ENCODE measurements at places on chromosomes 5 and 9. TPM values are rescaled to one million over a fixed set of nuclear protein-coding genes. Genes with fewer than 3 reads are reported as not detected.

- no peak for DNase-seq
Measured at GRCh38 chr5:115241881-115242642, 20.6 kb downstream of the PGGT1B start.

DNA sequence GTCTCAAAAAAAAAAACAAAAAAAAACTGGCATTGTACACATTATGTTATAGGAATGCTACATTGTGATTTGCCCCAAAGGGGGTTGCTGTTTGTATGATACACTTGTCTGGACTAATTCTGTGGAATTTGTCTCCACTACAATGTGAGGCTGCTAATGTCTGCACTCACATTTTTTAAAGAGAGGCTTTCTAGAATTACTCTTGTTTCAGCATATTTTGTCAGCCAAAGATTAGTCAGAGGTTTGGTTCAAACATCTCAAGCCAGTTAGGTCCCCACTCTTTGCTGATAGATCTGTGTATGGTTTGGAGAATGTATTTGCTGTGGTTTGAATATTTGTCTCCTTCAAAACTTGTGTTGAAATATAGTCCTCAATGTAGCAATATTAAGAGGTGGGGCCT, 59.3 kb upstream of the ZNF169 start:
- no peak for DNase-seq

NKD2 gene
- 24.1 TPM for total RNA-seq

DNA sequence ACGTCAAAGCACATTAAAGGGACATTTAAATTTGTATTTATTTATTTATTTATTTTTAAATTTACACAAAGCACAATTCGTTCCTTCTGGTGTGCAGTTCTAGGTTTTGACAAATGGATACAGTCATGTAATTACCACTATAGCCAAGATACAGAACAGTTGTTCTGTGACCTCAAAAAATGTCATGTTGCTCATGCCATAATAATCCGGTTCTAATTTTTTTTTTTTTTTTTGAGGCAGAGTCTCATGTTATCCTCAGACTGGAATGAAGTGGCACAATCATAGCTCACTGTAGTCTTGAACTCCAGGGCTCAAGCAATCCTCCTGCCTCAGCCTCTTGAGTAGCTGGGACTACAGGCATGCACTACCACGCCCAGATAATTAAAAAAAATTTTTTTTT, 7.8 kb downstream of the IGFBPL1 start:
- DNase-seq = no peak

DNA sequence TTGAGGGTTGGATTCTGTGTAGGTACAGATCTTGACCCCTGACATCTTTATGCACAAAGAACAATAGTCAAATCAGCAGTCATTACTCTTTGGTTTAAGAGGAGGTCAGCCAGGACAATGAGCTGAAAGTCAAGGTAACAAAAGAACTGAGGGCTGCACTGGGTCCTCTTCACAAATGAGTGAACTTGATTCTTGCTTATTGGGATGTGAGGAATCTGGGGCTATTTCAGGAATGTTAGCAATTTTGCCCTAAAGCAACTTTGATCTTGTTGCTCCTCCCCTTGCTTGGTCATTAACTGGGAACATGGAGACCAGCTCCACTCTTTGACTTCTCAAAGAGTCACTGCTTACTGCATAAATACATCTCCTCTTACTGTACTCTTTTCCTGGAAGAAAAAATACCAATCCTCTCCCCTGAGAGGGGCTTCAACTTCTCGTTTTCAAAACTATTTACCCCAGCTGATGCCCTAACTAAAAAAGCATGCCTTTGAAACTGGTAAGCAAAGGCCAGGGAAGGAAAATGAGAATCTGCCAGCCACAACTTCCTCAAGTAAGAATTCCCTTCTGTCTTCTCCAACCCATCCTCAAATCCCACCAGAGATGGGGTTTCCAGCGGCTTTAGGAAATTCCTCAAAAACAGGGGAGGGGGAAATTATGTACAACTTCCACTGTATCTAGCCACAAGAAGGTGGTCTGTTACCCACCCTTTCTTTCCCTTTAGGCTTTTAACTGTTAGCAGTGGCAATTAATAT, 368.3 kb downstream of the ENC1 start:
- DNase-seq = no peak

GRCh38 chr5:39779831-39780230, 355.1 kb upstream of the DAB2 start:
- DNase-seq = no peak

DNA sequence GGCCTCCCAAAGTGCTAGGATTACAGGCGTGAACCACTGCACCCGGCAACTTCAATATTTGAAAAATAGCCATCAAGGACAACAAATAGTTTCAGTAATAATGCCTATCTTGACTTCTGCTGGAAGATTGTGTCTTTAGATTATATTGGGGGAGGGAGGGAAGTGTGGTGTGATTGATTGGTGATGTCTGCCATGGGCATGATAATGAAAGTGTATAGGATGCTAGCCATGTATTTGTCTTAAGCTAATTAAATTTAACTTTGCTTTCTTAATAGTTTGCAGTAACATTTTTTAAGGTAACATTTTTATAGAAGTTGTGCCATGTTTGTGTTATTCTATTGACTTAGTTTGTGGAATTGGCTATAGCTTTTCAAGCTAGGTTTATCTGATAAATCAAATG, 4.6 kb downstream of the JMY start:
- DNase-seq = no peak

- DNase-seq = no peak
Measured at GRCh38 chr5:164573397-164573796, 1068.0 kb downstream of the MAT2B start.

- DNase-seq = no peak
Measured at GRCh38 chr9:137162505-137163364, 7.1 kb downstream of the LRRC26 start.

- DNase-seq = peak; percentile 66
Measured at GRCh38 chr5:10331341-10331796, 22.1 kb upstream of the MARCHF6 start.

DNA sequence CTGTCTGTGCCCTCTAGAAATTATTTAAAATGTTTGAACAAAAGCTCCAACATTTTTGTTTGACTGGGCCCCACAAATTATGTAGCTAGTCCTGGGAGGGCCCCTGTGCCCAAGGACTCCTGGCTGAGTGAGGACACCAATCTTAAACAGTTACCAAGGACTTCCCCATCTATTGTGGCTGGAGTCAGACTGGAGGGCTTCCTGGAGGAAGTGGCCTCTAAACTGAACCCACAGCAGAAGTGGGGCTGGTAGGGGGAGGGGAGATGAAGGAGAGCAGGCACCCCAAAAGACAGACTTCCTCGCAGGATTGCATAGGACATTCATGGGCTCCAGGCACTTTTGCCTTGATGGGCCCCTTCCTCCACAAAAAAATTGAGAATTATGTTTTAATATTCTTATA, 8.1 kb downstream of the ADAMTS13 start:
- DNase-seq = no peak

SPINK4 gene
- total RNA-seq = not detected

GRCh38 chr5:114612406-114612805, 250.5 kb downstream of the KCNN2 start:
- DNase-seq = no peak

GRCh38 chr9:33445389-33446239, 1.8 kb downstream of the AQP3 start:
- DNase-seq = peak; percentile 81

DNA sequence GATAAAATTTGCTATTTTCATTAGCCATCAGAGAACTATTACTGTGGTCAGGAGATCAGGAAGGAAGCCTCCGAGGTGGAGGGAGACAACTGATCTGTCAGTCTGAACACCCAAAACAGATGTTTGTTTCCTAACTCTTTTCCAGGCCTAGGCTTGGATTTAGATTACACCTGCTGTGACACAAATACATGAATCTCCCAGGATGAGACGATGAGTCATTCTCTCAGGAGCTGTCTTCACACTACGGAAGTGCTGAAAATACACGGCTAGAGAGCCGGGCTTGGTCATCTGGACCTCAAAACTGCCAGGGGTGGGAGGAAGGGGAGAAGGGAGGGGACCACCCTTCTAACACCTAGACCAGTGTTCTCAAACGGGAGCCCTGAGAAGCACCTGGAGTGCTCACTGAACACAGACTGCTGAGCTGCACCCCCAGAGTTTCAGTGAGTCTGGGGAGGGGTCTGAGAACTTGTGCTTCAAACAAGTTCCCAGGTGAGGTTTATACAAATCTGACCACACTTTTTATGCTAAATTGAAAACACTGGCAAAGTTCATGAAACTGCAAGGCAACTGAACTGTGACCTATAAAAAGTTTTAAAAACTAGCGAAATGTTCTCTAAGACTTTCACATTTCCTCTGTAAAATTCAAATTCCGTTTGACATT, 80.3 kb upstream of the EQTN start:
- DNase-seq = no peak

INSL6 gene
- total RNA-seq = not detected

DNA sequence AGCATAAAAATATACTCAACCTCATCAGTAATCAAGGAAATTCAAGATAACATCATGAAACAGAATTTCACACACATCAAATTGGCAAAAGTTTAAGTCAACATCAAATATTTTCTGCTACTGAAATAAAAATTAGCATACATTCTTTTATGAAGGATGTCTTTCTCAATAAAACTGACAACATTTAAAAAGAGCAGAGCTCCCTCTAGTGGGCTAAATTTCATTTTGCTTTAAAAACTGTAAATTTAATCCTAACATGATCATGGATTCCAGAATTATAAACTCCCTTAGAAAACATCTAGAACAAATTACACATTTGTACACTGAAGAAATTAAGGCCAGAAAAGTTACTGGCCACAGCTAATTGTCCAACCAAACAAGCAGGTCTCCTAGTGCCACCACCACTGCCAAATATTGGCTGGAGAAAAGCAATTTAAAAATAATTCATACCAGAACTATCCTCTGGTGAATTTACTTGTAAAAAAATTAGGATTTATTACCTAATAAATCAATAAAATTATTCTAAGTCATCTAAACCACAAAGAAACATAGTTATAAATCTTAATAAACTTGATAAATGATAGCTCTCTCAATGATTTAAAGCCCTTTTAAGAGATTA, 31.2 kb downstream of the DEPDC1B start:
- no peak for DNase-seq

- no peak for DNase-seq
Measured at GRCh38 chr9:13013991-13014883, 239.4 kb downstream of the LURAP1L start.

DNA sequence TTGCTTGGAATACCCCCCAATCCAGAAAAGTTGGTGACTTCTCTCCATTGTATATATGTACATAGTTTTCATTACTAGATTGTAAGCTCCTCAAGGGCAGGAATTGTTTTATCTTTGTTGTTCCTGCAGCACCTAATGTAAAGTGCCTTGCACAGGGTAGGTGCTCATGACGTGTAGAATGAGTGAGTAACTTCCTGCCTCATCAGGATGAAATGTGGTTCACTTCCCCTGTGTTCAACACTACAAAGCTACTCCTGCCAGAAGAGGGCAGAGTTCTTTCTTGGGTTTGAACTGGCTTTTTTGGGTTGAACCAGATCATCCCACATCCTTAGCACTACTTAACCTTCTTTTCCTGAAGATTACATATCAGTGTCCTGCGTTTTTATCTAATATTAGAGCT, 23.9 kb downstream of the GTF3C4 start:
- no peak for DNase-seq

NR6A1 gene
- 4.5 TPM for total RNA-seq

CAAP1 gene
- total RNA-seq = 13.3 TPM

DNA sequence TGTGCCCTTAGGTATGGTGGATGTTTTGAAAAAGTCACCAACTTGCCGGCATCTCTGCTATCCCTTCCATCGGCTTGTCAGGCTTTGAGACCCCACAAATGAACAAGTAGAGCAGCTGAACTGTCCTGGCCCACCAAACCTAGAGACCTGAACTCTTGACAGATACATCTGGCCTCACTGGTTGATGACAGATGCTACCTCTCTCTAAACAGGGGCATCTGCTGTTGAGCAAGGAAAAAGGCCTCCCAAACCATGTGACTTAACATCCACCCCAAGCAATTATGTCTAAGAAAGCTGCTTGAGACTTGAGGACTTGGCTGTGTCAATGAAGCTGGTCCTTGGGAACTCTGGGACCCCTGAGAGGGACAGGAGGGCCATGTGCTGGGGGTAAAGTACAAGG, 2.3 kb downstream of the CCNI2 start:
- no peak for DNase-seq

- DNase-seq = no peak
Measured at GRCh38 chr9:88805217-88805943, 185.9 kb upstream of the S1PR3 start.

MUSK gene
- 3.2 TPM for total RNA-seq

DNA sequence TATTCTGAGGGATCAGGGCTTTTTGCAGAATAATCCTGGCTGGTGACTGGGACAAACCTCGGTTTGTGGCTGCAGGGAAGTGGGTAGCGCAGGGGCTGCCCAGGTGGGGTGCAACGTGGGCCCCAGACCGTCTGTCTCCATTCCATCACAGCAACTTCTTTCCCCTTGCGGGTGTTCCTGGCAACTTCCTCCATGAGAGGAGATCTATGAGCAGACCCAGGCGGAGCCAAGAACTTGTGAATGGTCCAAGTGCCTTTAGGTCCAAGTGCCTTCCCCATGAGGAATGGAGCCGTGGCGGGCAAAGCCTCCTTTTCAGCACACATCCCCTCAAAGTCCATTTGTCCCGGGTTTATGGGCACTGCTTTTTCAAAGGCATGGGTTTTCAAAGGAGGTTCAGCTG, 136.5 kb downstream of the PHF2 start:
- DNase-seq = no peak

- peak; percentile 67 for DNase-seq
Measured at GRCh38 chr9:95023217-95024003, 294.1 kb downstream of the FANCC start.

GRCh38 chr5:43042626-43043399, 2.7 kb upstream of the ANXA2R start:
- peak; percentile 81 for DNase-seq

WDR31 gene
- 4.5 TPM for total RNA-seq

DNA sequence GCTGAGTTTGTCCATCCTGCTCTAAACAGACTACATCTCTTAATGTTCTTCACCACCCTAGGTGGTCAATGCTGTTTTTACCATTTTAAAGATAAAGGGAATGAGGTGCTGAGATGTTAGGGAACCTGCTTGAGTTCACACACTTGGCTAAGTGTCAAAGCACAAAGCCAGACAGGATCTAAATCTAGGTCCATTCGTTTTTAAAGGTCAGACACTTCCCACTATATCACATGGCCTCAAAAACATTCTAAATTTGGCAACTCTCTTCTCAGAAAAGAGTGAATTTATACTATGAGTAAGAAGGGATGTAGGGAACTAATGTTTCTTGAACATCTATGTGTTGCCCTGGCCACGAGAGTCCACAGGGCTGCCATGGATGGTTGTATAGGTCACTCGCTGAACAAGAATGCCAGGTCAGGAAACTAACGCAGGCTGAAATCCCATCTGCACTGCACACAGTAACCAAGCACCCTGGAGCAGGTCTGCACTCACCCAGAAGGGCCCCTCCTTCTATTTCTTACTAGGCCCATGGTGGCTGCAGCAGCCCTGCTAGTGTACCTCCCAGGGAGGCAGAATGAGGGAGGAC, 213.0 kb downstream of the SPOCK1 start:
- DNase-seq = no peak

DNA sequence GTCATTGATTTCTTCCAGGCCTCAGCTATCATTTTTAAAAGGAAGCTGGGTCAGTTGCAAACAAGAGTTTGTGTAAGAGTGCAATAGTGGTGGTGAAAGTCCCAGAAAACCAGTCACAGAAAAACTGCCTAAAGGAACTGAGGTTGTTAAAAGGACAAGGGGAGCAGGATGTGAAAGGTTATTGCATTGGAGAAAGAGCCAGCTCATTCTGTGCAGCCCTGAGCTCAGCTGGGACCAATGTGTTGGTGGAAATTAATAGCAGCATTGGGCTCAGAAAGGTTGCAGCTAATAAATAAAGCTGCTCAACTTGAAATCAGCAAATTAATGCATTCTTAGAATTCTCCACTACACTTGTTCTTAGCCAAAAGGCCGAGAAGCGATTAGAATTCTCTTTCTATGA, 34.9 kb downstream of the NREP start:
- DNase-seq = no peak

CD274 gene
- total RNA-seq = 16.5 TPM

ENHO gene
- 0.59 TPM for total RNA-seq
